ENCODE measurements at places on chromosomes 16 and 17.

- no peak for DNase-seq
These were observed 201.9 kb upstream of the CDH11 start for GRCh38 chr16:65323655-65324237.

- no peak for DNase-seq
These were observed 11.9 kb downstream of the CDK5RAP3 start for GRCh38 chr17:47982645-47983390.

- peak; percentile 41 for DNase-seq
These were observed 5.0 kb upstream of the SDR42E1 start for GRCh38 chr16:82016263-82016662.

- DNase-seq: no peak
These were observed 37.8 kb downstream of the YPEL2 start for GRCh38 chr17:59369031-59369975.

- DNase-seq: no peak
These were observed 533 bp downstream of the RASD1 start for GRCh38 chr17:17495536-17496188.

GRCh38 chr17:58991718-58992331 lies 114.9 kb downstream of the TRIM37 start:
- peak; percentile 86 for DNase-seq

- DNase-seq: peak; percentile 87
These were observed 118.9 kb downstream of the AATF start for GRCh38 chr17:37067555-37068111.

- DNase-seq: no peak
These were observed 55.7 kb downstream of the OR1D5 start for GRCh38 chr17:3007651-3008121.

DNA sequence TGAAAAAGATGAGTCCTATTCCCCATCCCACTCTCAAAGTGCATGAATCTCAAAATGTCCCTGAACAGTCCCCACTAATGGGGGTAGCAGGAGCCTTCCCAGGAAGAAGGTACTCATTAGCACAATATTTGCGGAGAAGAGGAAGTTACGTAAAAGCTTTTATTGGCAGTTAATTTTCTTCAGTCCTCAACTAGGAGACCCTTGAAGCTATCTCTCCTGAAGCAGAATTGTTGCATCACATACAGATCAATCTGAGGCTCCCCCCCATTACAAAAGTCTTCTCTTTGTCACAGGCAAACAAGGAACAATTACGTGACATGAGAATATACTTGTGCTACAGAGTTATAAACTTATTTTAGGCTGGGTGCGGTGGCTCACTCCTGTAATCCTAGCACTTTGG lies 14.2 kb downstream of the SLFN12L start:
- DNase-seq: no peak

DNA sequence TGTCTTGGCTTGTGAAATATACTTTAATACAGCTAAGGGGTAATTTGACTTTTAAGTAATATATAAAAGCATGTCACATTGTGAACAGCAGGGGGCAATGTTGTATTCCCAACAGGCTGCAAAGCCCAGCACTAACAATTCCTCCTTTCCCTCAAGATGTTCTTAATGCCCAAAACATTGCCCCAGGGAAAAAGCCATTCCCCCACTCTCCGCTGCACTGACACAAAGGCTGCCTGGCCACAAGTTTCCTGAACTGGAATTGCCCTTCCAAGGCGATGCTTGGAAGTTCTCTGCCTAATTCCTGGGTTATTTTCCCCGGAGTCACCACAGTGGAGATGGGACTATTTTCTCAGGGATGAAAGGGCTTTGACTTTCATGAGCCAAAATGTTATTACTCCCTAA lies 27.2 kb downstream of the CLEC16A start:
- DNase-seq: peak; percentile 91

- peak; percentile 77 for DNase-seq
These were observed 5.9 kb upstream of the XYLT1 start for GRCh38 chr16:17476414-17477259.

- DNase-seq: no peak
These were observed 301.3 kb downstream of the SOX9 start for GRCh38 chr17:72422204-72422504.

DNA sequence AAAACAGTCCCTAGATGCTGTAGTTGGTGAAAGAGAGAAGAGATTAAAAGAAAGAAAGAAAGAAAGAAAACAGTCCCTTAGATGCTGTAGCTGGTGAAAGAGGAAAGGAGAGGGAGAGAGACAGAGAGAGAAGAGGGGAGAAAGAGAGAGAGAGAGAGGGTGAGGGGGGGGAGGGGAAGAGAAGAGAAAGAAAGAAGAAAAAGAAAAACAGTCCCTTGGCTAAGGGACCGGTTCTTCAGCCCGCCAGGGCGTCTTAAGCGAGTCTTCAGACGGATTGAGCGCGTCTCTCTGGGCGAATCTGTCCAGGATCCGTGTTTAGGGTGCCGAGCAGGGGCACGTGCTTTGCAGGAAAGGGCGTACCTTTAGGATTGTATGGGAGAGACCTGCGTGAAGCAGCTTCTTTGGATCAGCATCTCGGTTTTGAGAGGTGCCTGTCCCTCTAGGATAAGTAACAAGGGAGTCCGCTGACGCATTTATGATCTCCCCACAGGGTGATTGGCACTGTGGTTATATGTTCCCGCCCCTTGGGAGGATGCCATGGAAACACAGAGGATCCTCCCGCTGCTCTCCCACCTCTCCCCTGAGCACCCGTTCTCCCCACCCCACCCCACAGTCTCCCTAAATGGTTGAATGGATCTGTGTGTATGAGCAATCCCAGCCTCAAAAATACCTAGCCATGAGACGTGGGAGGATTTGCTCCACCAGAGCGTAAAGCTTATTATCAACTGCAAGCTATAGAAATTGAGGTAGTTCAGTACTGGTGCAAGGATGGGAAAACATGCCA lies 16.7 kb downstream of the GNGT2 start:
- DNase-seq: peak; percentile 81

GRCh38 chr17:76892329-76892728 lies 24.1 kb downstream of the MGAT5B start:
- DNase-seq: no peak

Data from ELR (cell line).